ENCODE measurements at places on chromosomes 5 and 9. TPM values are rescaled to one million over a fixed set of nuclear protein-coding genes. Genes with fewer than 3 reads are reported as not detected.

The SELENOP gene
- total RNA-seq, result 87.8 TPM

The GLIPR2 gene
- 16.3 TPM for total RNA-seq

The COL23A1 gene
- 3.5 TPM for total RNA-seq

The PCDHGB7 gene
- 11.7 TPM for total RNA-seq

The DPH7 gene
- total RNA-seq, result 43.4 TPM

The IFNA13 gene
- not detected for total RNA-seq

The SVEP1 gene
- 19.7 TPM for total RNA-seq

The SEMA4D gene
- total RNA-seq, result 54.3 TPM

The ZNF483 gene
- 19.1 TPM for total RNA-seq

The TAF11L3 gene
- not detected for total RNA-seq

The LPAR1 gene
- total RNA-seq, result 67.6 TPM

The LCN10 gene
- 40.6 TPM for total RNA-seq

The ZDHHC11 gene
- total RNA-seq, result 39.5 TPM

The STK32A gene
- total RNA-seq, result 9.7 TPM

The TTC16 gene
- 0.34 TPM for total RNA-seq

The FRMPD1 gene
- total RNA-seq, result not detected

The FIBCD1 gene
- total RNA-seq, result not detected

The NPR3 gene
- total RNA-seq, result 1.4 TPM

The SUB1 gene
- total RNA-seq, result 138 TPM

The PCDHB6 gene
- total RNA-seq, result 1.6 TPM

The ACSL6 gene
- total RNA-seq, result 0.81 TPM

The PCDHB3 gene
- 1.1 TPM for total RNA-seq

The PPP1R26 gene
- 25.6 TPM for total RNA-seq

The PHYKPL gene
- total RNA-seq, result 132 TPM

The NMUR2 gene
- not detected for total RNA-seq

The ANKRD55 gene
- 0.34 TPM for total RNA-seq

The LURAP1L gene
- total RNA-seq, result 6.6 TPM

The MUSK gene
- total RNA-seq, result not detected

The PCA3 gene
- total RNA-seq, result not detected

The SOHLH1 gene
- not detected for total RNA-seq

The MARCHF11 gene
- not detected for total RNA-seq

The TLE4 gene
- total RNA-seq, result 91.9 TPM

The PHF24 gene
- total RNA-seq, result 1.7 TPM

The UBE2QL1 gene
- total RNA-seq, result 0.49 TPM

The ALDH1A1 gene
- total RNA-seq, result 18.7 TPM

The STPG3 gene
- total RNA-seq, result not detected

The PRDM9 gene
- not detected for total RNA-seq

The RGMB gene
- total RNA-seq, result 20.0 TPM

The IGIP gene
- 15.9 TPM for total RNA-seq

The CDH9 gene
- total RNA-seq, result not detected

The PLEKHG4B gene
- total RNA-seq, result 9.5 TPM

The SPATA31D4 gene
- total RNA-seq, result not detected

The PCDHB13 gene
- 6.2 TPM for total RNA-seq

The IL7R gene
- total RNA-seq, result 34.9 TPM

The PCDHGC3 gene
- 52.6 TPM for total RNA-seq

The IFNA10 gene
- not detected for total RNA-seq

The MYOZ3 gene
- total RNA-seq, result 2.6 TPM

The NTNG2 gene
- 2.2 TPM for total RNA-seq

The NKD2 gene
- 14.2 TPM for total RNA-seq

The TMEM203 gene
- total RNA-seq, result 36.2 TPM

The FAM221B gene
- 0.26 TPM for total RNA-seq

The MAML1 gene
- 37.7 TPM for total RNA-seq

The TAF11L10 gene
- not detected for total RNA-seq

The CDC25C gene
- not detected for total RNA-seq

Data from ureter (tissue), 1 donor.